T-cell (primary cell): ENCODE measurements at places on chromosomes 1 and 21. TPM values are rescaled to one million over a fixed set of nuclear protein-coding genes. Genes with fewer than 3 reads are reported as not detected.

GRCh38 chr21:43297989-43298388, 128.9 kb downstream of the SIK1 start:
- H3K27ac ChIP-seq: no peak overlapping the region
- DNase-seq: no peak
- H3K36me3 ChIP-seq: no peaks in the 10 kb centered on the region
- H3K4me3 ChIP-seq: no peak overlapping the region
- no peaks in the 10 kb centered on the region for H3K4me1 ChIP-seq

Gene FCRLB
- 0.82 TPM for total RNA-seq

DNA sequence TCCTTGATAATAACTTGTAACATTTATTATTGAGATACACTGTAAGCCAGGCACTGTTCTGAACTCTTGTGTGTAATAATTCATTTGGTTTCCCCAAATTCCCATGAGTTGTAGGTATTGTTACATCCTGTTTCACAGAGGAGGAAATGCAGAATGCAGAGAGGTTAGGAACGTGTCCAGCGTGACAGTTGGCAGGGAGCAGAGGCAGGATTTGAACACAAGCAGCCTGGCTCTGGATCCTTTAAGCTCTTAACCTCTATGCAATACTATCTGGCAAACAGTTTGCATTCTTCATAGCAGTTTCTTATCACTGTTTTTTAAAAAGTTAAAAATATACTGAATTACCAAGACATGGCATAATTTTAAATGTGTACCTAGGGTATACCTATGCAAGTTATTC, 30.5 kb downstream of the EEIG2 start:
- H3K27ac ChIP-seq: peak overlapping the region; percentile 83
- no peaks in the 10 kb centered on the region for H3K27me3 ChIP-seq
- no peaks in the 10 kb centered on the region for H3K36me3 ChIP-seq
- H3K4me3 ChIP-seq: no peak overlapping the region
- H3K4me1 ChIP-seq: peaks cover 21% of the 10 kb centered on the region

Gene MYCL
- 0.22 TPM for total RNA-seq

DNA sequence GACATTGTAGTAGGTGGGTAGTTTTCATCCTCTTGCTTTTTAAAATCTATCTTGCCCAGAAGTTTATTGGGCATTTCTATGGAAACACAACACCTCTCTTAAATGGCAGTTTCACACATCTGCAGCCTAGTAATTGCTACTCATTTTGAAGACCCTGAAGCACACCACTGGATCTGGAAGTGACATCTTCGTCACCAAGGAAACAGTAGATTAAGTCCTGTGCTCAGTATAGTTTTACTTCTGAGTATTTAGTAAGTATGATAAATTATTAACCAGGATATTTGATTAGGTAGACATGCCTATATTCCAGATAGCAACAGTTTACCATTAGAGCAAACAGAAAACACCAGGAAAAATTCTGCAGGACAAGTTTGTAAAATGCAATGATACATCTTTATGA, 48.7 kb downstream of the UCK2 start:
- peaks cover 18% of the 10 kb centered on the region for H3K4me1 ChIP-seq
- H3K4me3 ChIP-seq: no peak overlapping the region
- no peaks in the 10 kb centered on the region for H3K36me3 ChIP-seq
- no peaks in the 10 kb centered on the region for H3K27me3 ChIP-seq

DNA sequence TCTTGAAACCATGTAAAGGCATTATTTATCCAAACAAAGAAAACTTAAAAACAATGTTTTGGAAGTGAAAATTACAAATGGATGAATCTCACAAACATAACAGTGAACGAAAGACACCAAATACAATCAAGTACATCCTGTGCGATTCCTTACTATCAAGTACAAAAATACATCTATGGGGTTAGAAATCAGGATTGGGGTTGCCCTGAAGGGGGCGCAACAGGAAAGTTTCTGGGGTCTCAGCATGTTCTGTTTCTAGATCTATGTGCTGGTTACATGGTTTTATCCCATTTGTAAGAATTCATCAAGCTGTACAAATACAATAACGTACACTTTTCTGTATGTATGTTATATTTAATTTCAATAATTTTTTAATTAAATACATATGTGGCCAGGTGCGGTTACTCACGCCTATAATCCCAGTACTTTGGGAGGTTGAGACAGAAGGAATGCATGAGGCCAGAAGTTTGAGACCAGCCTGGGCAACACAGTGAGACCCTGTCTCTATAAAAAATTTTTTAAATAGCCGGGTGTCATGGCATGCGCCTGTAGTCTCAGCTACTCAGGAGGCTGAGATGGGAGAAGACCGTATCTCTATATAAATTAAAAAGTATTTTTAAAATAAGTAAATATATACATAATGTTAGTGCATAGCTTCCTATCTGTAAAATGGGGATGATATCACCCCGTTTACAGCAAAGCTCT, 121.5 kb upstream of the SOD1 start:
- H3K4me3 ChIP-seq: no peak overlapping the region
- peaks cover 2% of the 10 kb centered on the region for H3K27me3 ChIP-seq
- H3K36me3 ChIP-seq: no peaks in the 10 kb centered on the region
- H3K27ac ChIP-seq: no peak overlapping the region

Gene PGLYRP3
- not detected for total RNA-seq

- no peak overlapping the region for H3K27ac ChIP-seq
- no peak overlapping the region for H3K4me3 ChIP-seq
- no peaks in the 10 kb centered on the region for H3K36me3 ChIP-seq
These were observed 4.9 kb upstream of the NPL start for GRCh38 chr1:182784556-182785171.

GRCh38 chr1:240666568-240667198, 54.7 kb upstream of the GREM2 start:
- H3K27me3 ChIP-seq: no peaks in the 10 kb centered on the region
- no peaks in the 10 kb centered on the region for H3K4me1 ChIP-seq
- no peak overlapping the region for H3K4me3 ChIP-seq
- peak overlapping the region; percentile 23 for H3K27ac ChIP-seq

- H3K4me1 ChIP-seq: peaks cover 19% of the 10 kb centered on the region
- H3K27me3 ChIP-seq: no peaks in the 10 kb centered on the region
- H3K4me3 ChIP-seq: no peak overlapping the region
- no peak for DNase-seq
- peaks cover 41% of the 10 kb centered on the region for H3K36me3 ChIP-seq
These were observed 156.9 kb downstream of the DHRS3 start for GRCh38 chr1:12460911-12461621.

GRCh38 chr1:22080191-22080590, 27.7 kb downstream of the CDC42 start:
- DNase-seq: no peak
- peaks cover 53% of the 10 kb centered on the region for H3K4me1 ChIP-seq
- no peaks in the 10 kb centered on the region for H3K27me3 ChIP-seq
- peaks cover 47% of the 10 kb centered on the region for H3K36me3 ChIP-seq
- no peak overlapping the region for H3K27ac ChIP-seq
- no peak overlapping the region for H3K4me3 ChIP-seq
